8988T (cell line): ENCODE measurements at places on chromosomes 1 and 21.
A peak's percentile ranks its signal among the peaks of the same experiment; 100 is the strongest.

GRCh38 chr1:37995751-37996345, 6.0 kb upstream of the SF3A3 start:
- DNase-seq = no peak

DNA sequence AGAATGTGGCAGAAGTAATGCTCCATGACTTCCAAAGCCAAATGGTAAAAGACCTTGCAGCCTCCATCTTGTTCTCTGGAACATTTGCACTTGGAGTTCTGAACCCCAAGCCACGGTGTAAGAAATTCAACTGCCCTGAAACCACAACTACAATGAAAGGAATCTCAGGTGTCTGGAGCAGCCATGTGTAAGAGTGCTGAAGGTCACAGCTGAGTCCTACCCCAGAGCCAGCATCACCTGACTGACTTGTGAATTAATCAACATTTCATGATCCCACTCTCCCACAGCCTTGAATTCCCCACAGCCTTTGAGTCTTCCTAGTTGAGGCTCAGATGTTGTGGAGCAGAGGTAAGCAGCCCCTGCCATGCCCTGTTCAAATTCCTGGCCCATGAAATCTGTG, 192.8 kb upstream of the CAMK1G start:
- DNase-seq = no peak

DNA sequence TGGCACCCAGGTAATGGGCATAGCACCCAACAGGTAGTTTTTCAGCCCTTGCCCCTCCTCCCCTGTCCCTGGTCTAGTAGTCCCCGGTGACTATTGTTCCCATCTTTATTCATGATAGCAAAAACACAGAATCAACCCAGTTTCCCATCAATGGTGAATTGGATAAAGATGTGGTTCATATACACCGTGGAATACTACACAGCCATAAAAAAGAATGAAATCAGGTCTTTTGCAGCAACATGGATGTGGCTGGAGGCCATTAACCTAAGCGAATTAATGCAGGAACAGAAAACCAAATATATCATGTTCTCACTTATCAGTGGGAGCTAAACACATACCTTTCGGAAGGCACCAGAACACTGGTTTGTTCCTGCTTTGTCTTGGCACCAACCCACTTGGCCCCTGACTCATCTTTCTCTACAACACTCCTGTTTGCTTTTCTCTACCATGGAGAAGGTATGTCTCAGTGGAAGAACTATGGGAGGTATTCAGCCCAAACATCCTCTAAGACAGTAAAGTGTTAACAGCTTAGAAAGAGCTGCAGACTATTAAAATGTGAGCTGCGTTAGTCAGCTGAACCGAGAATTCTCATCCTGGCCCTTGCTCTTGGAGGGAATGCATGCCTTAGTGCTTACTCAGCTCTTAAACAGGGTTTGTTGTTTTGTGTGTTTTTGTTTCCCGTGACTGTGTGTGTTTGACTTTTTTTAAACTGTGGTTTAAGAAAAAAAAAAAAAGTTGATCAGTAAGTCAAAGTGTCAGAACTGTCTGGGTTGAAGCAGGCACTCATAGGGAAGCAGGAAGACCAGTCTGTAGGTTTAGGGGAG, 203.0 kb downstream of the TOMM20 start:
- peak; percentile 42 for DNase-seq

DNA sequence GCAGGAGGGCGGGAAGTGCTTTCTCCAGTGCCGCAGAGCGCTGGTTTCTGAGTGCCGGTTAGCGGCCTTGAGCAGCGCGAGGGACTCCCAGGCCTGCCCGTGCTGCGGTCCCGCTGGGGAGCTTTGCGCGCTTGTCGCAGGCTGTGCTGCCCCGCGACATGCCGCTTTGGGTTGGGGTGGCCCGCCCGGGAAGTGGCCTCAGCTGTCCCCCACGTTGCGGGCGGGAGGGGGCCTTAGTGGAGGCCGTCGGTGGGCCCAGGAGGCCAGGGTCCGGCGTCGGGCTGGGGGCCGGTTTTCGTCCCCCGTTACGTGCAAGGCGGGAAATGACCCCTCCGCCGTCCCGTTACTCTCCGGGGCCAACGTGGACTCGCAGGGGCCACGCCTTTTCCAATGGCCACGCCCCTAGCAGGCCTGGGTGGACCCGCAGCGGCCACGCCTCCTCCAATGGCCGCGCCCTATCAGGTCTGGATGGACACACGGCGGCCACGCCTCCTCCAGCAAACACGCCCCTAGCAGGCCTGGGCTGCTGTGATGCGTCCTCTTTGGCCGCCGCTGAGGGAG, 977 bp upstream of the C1orf174 start:
- peak; percentile 79 for DNase-seq

DNA sequence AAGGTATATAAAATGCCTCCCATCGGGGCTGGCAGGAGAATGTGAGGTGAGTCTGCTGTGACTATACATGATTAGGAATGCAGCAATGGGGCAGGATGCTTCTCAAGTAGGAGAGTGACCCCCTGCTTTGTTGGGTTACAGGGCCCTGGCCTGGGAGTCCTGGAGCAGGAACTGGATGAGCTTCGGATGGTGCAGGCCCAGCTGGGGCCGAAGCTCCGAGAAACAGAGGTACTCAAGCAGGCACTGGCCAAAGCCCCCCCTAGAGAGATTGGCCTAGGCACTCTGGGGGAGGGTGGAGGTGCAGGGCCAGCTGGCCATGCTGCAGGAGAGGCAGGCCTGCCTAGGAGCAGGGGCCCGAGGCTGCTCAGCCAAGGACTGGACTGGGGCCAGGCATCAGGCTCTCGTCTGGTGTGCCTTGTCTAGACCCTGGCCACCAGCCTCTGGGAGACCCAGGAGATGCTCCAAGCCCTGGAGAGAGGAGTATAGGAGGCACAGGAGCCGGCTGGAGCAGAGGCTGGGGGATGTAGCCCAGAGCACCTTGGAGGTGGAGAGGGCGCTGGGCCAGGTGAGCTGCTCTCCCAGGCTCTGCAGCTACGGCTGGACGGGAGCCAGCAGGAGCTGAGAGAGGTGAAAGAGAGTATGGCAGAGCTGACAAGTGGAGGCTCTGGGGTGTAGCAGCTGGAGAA, 32.8 kb upstream of the PKP1 start:
- no peak for DNase-seq

DNA sequence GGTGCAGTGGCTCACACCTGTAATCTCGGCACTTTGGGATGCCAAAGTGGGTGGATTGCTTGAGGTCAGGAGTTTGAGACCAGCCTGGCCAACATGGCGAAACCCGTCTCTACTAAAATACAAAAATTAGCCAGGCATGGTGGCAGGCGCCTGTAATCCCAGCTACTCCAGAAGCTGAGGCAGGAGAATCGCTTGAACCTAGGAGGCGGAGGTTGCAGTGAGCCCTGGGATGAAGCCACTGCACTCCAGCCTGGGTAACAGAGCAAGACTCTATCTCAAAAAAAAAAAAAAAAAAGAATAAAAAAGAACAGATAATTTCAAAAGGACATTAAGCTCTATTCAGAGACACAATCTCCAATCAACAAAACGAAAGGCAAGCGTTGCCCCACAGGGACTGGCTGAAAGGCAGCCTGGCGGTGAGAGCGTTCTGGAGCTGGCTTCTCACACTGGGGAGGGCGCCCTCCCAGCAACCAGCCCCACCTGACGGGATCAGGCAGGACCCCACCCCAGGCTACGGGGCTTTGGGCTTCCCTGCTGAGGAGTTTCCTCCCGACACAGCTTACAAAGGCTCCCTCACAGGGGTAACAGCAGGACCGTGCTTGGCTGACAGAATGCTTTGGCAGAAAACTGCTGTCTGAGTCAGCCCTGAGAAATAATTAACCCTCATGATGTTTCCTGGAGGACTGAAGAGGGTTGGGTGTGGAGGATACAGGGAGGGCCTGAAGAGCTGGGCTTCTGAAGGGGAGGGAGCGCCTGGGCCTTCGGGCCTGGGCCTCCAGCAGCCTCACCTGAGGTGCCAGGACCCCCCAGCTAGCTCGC, 31.1 kb upstream of the SRP9 start:
- DNase-seq = no peak

- DNase-seq = no peak
Observed at GRCh38 chr1:99751877-99752504, 14.4 kb downstream of the FRRS1 start.

GRCh38 chr1:155537193-155537592, 25.4 kb downstream of the ASH1L start:
- no peak for DNase-seq

DNA sequence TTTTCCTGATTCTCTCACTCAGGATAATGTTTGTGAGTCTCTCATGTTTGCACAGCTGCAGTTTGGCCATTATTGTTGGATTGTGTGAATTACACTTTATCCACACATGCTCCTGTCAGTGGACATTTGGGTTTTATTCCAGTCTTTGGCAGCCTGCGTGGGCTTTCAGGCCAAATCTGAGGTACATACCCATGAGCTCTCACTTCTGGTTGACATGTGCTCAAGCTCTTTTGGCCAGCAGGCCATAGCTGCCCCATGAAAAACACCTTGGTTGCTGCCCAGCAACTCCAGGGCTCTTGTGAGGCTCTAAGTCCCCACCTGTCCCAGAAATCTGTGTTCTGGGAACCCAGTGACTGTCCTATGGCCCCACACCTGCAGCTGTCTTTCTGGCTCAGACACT, 124.5 kb upstream of the GALNT2 start:
- DNase-seq = no peak

GRCh38 chr1:30372792-30373433, 350.5 kb downstream of the MATN1 start:
- no peak for DNase-seq

DNA sequence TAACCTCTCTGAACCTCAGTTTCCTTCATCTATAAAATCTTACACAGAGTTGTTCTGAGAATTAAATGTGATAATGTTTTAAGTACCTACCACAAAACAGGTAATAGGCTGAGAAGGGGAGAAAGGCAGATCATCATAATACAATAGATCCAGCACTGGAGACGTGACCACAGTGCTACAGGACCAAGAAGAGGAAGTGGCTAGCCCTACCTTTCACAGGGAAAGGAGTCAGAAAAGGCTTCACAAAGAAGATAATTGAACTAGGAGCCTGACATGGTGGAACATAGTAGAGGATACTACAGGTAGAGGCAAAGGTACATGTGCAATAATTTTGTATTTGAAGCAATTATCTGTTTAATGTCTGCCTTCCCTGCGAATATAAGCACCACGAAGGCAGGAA, 45.1 kb downstream of the ERI3 start:
- DNase-seq = no peak

DNA sequence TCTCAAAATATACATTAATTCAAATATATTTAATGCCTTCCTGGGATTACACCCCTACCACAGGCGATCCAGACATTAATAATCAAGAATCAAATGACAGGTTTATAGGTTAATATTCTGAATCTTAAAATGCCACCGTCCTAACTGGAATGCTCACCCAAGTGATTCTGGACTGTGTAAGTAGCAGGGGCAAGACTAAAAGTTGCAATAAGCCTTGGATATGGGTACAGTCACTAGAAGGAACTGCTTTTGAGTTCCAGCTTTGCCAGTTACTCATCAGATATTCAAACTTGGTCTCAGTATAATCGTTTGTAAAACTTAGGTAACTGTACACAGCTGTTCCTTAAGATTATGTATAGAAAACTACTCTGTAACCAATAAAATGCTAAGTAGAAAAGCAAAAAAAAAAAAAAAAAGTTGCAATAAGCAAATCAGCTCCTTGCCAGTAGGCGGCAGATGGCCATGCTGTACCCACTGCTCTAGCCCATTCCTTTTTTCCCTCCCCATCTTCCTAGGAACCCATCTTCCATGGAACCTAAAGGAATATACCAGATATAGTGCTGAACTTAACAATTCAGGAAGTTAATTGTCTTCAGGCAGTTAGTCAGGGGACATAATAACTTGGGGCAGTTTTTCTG, 10.5 kb downstream of the RO60 start:
- no peak for DNase-seq
